Chondrocyte (in vitro differentiated cells): ENCODE measurements at places on chromosomes 3 and 15.

DNA sequence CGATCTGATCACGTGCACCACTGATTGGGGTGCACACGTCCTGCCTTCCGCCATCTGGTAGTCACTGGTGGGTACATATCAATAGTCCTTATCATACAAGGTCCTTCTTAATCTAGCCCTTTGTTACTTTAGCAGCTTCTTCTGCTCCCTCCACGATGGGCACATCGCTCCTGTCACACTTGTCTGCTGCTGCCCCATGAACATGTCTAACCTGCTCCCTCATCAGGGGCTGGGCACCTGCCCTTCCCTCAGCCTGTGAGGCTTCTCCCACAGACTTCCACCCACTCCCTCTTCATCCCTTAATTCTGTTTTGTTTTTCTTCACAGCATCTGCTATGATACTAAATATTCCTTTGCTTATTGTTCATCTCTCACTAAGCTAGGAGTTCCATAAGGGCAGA is 82.5 kb downstream of the UACA start:
- no peak for DNase-seq
- peaks cover 19% of the 10 kb centered on the region for H3K4me1 ChIP-seq
- H3K4me3 ChIP-seq, result no peak overlapping the region

- no peak overlapping the region for H3K4me3 ChIP-seq
- H3K4me1 ChIP-seq, result peaks cover 17% of the 10 kb centered on the region
- no peak for DNase-seq
- H3K27me3 ChIP-seq, result no peaks in the 10 kb centered on the region
Observed at GRCh38 chr15:56792211-56792610, 58.9 kb upstream of the ZNF280D start.

- no peak for DNase-seq
- no peak overlapping the region for H3K27ac ChIP-seq
- no peak overlapping the region for H3K4me3 ChIP-seq
- H3K36me3 ChIP-seq, result peaks cover 18% of the 10 kb centered on the region
- no peaks in the 10 kb centered on the region for H3K4me1 ChIP-seq
Observed at GRCh38 chr3:37979541-37980461, 10.8 kb upstream of the VILL start.

DNA sequence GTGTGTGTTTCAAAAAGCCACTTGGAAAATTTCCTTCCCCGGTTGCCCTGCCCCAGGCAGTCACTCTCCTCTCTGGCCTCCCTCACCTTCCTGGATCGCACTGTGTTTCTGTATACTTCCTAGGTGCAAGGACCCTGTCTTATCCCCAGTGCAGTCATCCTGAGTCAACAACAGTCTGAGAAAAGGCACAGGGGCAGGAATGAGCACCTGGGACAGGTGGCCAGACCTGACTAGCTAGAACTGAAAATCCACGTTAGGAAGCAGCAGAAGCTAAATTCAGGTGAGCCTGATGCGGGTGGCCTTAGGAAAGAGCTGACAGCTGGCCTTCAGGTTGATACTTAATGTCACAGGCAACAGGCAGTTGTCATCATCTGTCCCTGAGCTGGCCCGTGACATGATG is 62.9 kb upstream of the VGLL4 start:
- H3K36me3 ChIP-seq, result peaks cover 10% of the 10 kb centered on the region
- no peak overlapping the region for H3K4me3 ChIP-seq
- DNase-seq, result no peak
- H3K27me3 ChIP-seq, result no peaks in the 10 kb centered on the region
- peaks cover 9% of the 10 kb centered on the region for H3K4me1 ChIP-seq

- no peak overlapping the region for H3K4me3 ChIP-seq
- no peak for DNase-seq
- H3K27ac ChIP-seq, result no peak overlapping the region
- no peaks in the 10 kb centered on the region for H3K36me3 ChIP-seq
- peaks cover 24% of the 10 kb centered on the region for H3K27me3 ChIP-seq
Observed at GRCh38 chr3:72460205-72461174, 387.8 kb downstream of the SHQ1 start.

DNA sequence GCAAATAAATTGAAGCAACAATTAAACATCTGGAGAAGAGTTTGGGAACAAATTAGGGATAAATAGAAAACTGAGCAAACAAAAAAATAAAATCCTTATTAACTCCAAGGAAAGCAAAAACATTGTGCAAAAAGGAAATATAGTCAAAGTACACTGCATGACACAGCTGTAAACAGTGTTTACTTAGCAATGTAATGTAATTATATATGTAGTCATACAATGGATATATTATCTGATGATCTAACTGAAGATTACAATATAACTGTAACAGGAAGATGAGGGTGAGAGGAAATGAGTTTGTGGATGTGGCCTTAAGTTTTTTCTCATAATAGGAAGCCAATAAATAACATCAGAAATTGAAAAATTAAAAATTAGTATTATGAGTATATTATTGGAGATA is 42.5 kb downstream of the SCN10A start:
- H3K27me3 ChIP-seq, result peaks cover 6% of the 10 kb centered on the region
- H3K36me3 ChIP-seq, result no peaks in the 10 kb centered on the region
- no peaks in the 10 kb centered on the region for H3K4me1 ChIP-seq
- no peak overlapping the region for H3K27ac ChIP-seq
- no peak for DNase-seq
- no peak overlapping the region for H3K4me3 ChIP-seq

GRCh38 chr3:153919773-153920172 is 201.4 kb upstream of the ARHGEF26 start:
- H3K4me3 ChIP-seq, result no peak overlapping the region
- peaks cover 8% of the 10 kb centered on the region for H3K27me3 ChIP-seq
- no peak overlapping the region for H3K27ac ChIP-seq
- H3K4me1 ChIP-seq, result no peaks in the 10 kb centered on the region

- peaks cover 2% of the 10 kb centered on the region for H3K27me3 ChIP-seq
- DNase-seq, result no peak
- H3K4me1 ChIP-seq, result no peaks in the 10 kb centered on the region
- no peaks in the 10 kb centered on the region for H3K36me3 ChIP-seq
- no peak overlapping the region for H3K27ac ChIP-seq
Observed at GRCh38 chr3:22536541-22536940, 666.6 kb upstream of the UBE2E2 start.

GRCh38 chr15:94602754-94603470 is 371.6 kb downstream of the MCTP2 start:
- H3K27ac ChIP-seq, result no peak overlapping the region
- no peaks in the 10 kb centered on the region for H3K36me3 ChIP-seq
- no peak overlapping the region for H3K4me3 ChIP-seq
- no peak for DNase-seq
- no peaks in the 10 kb centered on the region for H3K27me3 ChIP-seq

GRCh38 chr3:157531771-157532170 is 28.6 kb upstream of the VEPH1 start:
- H3K4me1 ChIP-seq, result no peaks in the 10 kb centered on the region
- no peaks in the 10 kb centered on the region for H3K27me3 ChIP-seq
- H3K4me3 ChIP-seq, result no peak overlapping the region
- no peak overlapping the region for H3K27ac ChIP-seq
- peaks cover 3% of the 10 kb centered on the region for H3K36me3 ChIP-seq
- no peak for DNase-seq
